Activated T-helper 9 cell treated with anti-CD3 and anti-CD28 coated beads, Interleukin-2, amount 50 U/mL, for 16 hours (primary cell): ENCODE measurements at places on chromosomes 2 and 18.

DNA sequence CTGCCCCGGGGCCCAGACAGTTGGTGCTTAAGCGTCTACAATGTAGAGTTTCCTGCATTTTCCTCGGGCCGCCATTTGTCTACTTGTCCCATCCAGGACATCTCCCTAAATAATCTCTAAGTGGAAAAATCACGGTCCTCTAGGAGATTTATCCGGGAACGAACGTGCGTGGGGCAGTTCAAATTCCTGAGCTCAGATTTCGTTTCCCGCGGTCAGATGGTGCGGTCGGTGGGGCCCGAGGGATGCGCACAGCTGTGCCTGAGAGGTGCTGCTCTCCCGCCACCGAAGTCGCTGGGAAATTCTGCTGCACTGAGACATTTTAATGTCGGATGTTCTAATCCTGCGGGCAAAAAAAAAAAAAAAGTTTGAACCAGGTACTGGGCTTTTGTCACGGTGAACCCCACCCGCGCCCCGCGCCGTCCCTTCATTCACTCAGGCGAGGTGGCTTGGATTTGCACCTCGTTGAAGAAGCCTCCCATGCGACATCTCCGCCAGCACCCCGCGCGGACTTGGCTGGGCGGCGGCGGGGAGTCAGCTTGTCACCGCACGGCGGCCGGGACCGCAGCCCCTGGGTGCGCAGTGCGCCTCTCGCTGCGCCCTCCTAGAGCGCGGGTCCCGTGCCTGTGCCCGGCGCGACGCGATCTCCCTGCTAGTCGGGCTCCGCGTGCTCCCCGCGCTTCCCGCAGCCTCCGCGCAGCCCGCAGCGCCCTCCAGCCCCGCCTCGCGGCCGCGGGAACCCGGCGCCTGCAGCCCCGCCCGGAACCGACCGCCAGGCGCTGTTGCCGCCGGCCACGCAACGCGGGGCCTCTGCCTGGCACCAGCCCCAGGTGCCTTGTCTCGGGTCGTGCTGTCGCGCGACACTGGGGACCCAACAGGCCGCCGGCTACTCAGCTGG is 191.9 kb upstream of the TCF4 start:
- DNase-seq: no peak

GRCh38 chr2:217715484-217715883 is 287.3 kb downstream of the TNS1 start:
- no peak for DNase-seq

DNA sequence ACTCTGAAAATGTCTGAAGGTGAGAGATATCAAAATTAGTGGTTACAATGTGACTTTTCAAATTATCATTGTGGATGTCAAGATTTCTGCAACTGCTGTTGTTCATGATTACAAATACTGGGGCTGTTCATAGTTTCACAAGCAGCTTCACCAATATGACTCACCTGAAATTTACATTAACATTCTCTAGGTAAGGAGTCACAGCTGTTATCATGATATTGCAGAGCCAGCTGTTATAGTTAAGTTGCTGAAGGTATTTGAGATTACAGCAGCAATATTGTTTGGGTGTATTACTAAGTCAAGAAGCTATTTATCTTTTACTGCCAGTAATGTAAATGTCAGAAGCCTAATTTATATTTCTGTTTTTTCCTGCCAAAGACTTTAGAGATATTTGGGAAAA is 140.0 kb downstream of the MC4R start:
- DNase-seq: no peak

DNA sequence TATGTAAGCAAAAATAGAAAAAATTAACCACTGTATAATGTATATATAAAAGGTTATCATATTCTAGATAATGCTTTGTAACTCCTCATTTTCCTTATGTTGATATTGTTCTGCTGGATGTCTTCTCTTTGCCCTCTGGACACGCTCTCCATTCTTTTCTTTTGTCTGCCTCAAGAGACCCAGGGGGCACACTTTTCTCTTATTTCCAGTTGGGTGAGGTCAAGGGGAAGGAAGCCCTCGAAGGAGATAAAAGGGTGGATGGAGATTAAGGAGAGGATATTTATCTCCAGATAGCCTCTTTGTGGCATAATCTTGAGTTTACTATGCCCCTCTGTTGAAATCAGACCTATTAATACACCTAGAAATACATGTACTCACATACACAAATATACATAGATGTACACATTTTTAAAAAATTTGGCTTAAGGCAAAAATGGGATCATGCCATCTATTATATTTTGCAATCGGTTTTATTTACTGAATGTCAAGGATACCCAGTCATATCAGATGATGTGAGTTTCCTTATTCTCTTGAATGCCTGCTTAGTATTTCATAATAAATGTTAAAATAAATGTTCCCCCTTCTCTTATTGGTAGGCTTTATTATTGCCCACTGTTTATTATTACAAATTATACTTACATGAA is 65.3 kb downstream of the LCLAT1 start:
- DNase-seq: no peak

DNA sequence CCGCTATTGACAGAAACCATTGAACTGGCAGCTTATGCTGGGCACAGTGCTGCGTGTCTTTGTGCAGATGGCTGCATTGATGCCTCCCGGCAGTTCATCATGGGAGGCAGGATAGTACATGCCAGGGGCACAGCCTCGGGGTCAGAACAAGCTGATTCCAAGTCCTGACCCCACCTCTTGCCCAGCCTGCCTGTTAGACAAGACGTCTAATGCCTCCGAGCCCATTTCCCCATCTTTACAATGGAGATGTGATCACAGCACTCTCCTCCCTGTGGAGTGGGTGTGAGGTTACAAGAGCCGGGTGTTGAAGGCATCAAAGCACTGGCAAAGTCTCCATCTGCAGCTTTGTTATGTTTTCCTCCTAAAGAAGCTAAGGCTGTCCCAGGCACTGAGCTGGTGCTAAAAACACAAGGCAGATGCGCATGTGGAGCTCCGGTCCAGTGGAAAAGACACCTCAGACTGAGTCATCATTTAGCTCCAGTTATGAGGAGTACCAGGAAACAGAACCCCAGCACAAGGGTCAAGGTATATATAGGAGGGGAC is 125.7 kb upstream of the EPAS1 start:
- no peak for DNase-seq

GRCh38 chr2:153221087-153221486 is 257.5 kb downstream of the RPRM start:
- no peak for DNase-seq

- DNase-seq: no peak
Observed at GRCh38 chr18:49021433-49022129, 70.8 kb upstream of the SMAD7 start.

- no peak for DNase-seq
Observed at GRCh38 chr2:66569321-66569851, 134.5 kb downstream of the MEIS1 start.

GRCh38 chr2:98532756-98533155 is 75.6 kb downstream of the COA5 start:
- no peak for DNase-seq

- no peak for DNase-seq
Observed at GRCh38 chr2:239836021-239836765, 188.9 kb downstream of the NDUFA10 start.

GRCh38 chr2:200056105-200056504 is 100.7 kb downstream of the MAIP1 start:
- no peak for DNase-seq

DNA sequence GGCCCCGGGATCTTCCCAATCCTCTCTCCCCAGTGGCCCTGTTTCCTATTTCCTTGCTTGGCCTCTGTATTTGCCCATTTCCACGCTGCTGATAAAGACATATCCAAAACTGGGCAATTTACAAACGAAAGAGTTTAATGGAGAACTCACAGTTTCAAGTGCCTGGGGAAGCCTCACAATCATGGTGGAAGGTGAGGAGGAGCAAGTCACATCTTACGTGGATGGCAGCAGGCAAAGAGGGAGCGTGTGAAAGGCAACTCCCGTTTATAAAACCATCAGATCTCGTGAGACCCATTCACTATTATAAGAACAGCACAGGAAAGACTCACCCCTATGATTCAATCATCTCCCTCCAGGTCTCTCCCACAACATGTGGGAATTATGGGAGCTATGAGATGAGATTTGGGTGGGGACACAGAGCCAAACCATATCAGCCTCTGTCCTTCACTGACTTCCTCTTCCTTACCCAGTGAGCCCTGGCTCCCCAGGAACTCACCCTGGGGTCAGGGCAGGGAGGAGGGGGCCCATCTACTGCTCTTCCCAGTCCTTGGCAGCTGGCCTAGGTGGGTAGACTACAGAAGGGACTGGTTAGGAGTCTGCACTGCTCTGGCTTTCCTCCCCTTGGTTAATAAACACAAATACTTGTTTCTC is 105.8 kb upstream of the MYCN start:
- no peak for DNase-seq

- DNase-seq: no peak
Observed at GRCh38 chr18:26948703-26949102, 83.2 kb upstream of the AQP4 start.

GRCh38 chr2:216651351-216651881 is 18.2 kb downstream of the IGFBP2 start:
- no peak for DNase-seq

DNA sequence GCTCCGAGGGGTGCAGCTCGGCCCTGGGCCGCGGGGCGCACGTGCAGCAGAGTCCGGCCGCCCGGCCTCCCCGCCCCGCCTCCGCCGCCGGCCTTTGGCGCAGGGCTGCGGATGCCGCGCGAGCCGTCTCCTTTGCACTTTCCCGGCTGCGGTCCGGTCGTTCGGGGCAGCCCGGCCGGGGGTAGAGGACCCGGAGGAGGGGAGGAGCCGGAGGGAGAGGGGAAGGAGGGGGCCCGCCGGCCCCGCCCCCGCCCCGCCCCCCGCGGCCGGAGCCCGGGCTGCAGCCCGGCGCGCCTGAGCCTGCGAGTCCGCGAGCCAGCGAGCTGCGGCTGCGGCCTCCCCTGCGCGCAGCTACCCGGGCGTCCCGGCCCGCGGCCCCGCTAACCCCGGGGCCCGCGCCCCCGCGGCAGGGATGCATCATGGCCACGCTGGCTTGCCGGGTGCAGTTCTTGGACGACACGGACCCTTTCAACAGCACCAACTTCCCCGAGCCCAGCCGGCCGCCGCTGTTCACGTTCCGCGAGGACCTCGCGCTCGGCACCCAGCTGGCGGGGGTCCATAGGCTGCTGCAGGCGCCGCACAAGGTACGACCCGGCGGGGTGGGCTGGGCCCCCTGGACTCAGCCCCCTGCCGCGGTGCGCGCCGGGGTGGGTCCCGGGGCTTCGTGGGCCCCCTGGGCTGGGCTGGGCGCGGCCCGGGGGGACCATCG is at the start of gene FHOD3:
Gene FHOD3, plus strand, starts transcription at position 297 of the 709 bp plus-strand sequence. Its CDS starts 123 bp downstream, at position 420.
- DNase-seq: no peak

- DNase-seq: no peak
Observed at GRCh38 chr2:157302492-157303099, 23.0 kb downstream of the ERMN start.

DNA sequence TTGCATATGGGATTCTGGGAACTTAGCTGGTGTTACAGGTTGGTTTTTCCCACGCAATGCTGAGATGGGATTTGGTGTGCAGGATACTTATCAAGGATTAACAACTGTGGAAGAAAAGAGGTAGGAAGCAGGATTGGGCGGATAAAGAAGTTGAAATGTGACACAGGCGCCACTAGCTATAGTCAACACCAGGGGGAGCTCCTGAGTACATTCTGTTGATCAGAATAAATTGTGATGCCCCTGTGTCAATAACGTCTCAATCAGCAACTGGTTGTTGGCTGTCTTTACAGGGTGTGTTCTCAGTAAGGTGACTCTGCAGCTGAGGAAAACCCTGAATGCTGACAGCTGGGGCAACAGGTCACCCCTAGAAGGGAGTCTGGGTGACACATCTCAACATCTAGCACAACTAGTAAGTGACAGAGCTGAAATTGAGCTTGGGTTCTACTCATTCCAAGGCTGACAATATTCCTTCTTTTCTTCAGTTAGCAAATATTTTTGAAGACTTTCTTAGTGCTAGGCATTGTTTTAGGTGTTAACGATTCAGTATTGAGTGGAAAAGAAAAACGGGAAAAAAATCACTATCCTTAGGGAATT is 143.0 kb downstream of the ARL6IP6 start:
- no peak for DNase-seq

- DNase-seq: no peak
Observed at GRCh38 chr2:4900861-4901770, 791.1 kb upstream of the SOX11 start.

DNA sequence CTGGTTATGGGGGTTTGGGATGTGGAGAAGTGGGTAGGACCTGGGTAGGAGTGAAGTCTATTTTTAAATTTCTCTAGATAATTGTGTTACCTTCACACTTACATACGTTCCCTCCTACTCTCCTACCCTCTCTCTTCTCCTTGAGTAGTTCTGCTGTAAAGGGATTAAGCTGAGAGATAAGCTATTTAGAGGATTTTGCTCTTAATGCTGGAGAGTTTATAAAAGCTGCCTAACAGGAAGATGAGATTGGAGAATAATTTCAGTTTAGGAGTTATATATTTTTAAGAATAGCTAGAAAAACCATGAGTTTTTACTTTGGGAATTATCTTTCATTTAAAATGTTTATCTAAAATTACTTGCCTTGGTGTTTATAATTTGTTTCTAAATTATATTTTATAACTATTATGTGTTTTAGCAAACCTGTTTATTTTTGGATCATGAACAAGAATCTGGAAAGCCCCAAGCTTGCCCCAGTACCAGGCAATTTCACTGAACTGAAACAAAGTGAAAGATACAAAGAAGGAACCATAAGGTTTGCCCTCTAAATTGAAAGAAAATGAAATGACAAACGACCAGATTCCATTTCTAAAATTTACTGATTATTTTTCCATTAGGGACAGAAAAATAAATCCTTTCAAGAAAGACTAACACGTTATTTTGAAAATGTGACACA is 101.5 kb downstream of the ZNF532 start:
- no peak for DNase-seq

GRCh38 chr2:114219456-114219855 is 223.0 kb upstream of the DPP10 start:
- no peak for DNase-seq

DNA sequence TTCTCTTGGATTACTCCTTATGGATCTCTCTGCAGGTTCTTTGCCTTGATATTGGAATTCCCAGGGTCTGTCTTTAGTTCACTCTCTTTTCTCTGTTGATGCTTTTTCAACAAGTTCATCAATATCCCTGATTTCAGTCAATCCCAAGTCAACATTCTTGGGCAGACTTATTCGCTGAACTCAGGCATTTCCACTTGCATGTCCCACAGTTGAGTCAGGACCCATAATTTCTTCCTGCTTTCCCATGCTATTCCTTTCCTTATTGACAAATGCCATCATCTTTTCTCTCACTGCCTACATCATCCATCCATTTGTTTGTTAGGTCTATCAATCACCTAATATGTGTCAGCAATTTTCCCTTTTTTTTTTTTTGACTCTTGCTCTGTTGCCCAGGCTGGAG is 11.6 kb downstream of the GPD2 start:
- DNase-seq: no peak

- no peak for DNase-seq
Observed at GRCh38 chr2:222943820-222944219, 83.0 kb downstream of the ACSL3 start.

GRCh38 chr2:54350426-54350825 is 94.4 kb upstream of the TSPYL6 start:
- DNase-seq: no peak
